HFFc6 (cell line): ENCODE measurements at places on chromosomes 16 and 17. TPM values are rescaled to one million over a fixed set of nuclear protein-coding genes. Genes with fewer than 3 reads are reported as not detected.

Gene TMC7
- total RNA-seq, result 0.35 to 1.1 TPM (median 0.56 TPM) in 3 replicates

Gene LAT
- total RNA-seq, result 4.6 and 7.0 TPM in 2 replicates

Gene ODAD4
- 0.74 and 1.4 TPM in 2 replicates for total RNA-seq

Gene HYDIN
- not detected in 3 replicates for total RNA-seq

Gene CASKIN1
- 0.09 to 0.19 TPM in 2 of 3 replicates, not detected in the other for total RNA-seq

Gene C17orf50
- not detected in 3 replicates for total RNA-seq

Gene RUNDC3A
- total RNA-seq, result not detected in 3 replicates

Gene ATP1B2
- total RNA-seq, result 0.09 TPM in 1 of 3 replicates, not detected in the others

Gene MC1R
- 1.9 to 3.2 TPM (median 2.3 TPM) in 3 replicates for total RNA-seq

GRCh38 chr17:27616414-27616813 lies 14.6 kb upstream of the LGALS9 start:
- DNase-seq, result no peak

DNA sequence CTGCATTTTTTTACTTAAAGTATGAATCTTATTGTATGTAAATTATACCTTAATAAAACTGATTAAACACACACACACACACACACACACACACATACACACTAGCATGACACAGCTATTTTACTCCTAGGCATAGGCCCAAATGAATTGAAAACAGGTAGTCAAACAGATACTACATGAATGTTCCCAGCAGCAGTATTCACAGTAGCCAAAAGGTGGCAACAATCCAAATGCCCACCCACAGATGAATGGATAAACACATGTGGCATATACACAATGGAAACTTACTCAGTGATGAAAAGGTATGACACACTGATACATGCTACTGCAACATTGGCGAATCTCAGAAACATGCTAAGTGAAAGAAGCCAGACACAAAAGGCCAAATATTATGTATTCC lies 223.5 kb downstream of the CYB561 start:
- no peak for DNase-seq

DNA sequence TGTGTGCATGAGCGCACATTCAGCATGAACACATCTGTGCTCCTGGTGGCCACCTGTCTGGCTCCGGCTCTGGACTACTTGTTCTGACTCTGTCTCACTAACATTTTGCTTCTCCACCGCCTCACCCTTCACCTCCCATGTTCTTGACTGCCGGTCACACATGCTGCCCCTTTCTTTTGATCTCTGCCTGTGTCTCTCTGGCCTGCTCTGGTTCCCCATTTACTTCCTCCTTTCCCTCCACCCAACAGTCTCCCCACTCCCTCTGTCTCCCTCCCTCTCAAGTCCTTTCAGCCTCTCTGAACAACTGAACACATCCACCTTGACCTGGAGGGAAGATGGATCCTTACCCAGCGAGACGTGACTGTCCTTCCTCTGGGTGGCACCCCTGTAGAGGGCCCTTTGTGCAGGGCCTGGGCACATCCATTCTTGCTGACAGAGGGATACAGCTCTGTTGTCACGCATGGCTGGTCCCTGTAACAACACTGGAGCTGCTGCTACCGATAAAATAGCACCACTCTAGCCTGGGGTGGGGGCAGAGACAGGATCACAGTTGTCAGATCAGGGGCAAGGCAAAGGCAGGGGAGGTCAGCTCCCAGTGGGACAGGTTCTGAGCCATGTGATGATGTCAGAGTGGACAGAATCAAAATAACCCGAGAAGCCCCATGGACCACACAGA lies 11.0 kb downstream of the ZSCAN32 start:
- DNase-seq, result no peak

GRCh38 chr17:49783071-49783715 lies 5.3 kb upstream of the KAT7 start:
- DNase-seq, result no peak

DNA sequence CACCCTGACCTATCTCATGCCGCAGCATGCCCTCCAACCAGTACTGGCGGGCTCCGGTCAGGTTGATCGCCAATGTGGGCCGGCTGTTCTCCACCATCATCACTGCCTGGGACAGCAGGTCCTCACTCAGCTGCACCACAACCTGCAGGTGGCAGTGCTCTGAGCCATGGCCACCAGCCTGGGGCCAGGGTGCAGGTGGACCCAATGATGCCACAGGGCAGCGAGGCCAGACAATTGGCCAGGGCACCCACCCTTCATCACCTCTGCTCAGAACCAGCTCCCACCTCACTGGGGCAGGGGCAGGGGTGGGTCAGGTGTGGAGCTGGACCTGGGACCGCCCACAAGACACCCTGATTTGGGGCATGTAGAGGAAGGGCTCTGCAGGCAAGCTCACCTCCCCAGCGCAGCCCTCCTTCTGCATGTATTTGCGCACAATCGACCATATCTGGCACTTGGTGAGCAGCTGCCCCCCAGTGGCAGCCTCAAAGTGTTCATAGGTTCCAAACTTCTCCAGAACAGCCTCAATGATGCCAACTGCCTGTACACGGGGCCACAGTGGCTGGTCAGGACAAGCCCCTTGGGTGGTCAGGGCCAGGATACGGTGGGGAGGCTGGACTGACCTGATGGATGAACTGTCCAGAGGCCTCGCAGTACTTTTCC lies 4.2 kb downstream of the MATCAP1 start:
- DNase-seq, result no peak

DNA sequence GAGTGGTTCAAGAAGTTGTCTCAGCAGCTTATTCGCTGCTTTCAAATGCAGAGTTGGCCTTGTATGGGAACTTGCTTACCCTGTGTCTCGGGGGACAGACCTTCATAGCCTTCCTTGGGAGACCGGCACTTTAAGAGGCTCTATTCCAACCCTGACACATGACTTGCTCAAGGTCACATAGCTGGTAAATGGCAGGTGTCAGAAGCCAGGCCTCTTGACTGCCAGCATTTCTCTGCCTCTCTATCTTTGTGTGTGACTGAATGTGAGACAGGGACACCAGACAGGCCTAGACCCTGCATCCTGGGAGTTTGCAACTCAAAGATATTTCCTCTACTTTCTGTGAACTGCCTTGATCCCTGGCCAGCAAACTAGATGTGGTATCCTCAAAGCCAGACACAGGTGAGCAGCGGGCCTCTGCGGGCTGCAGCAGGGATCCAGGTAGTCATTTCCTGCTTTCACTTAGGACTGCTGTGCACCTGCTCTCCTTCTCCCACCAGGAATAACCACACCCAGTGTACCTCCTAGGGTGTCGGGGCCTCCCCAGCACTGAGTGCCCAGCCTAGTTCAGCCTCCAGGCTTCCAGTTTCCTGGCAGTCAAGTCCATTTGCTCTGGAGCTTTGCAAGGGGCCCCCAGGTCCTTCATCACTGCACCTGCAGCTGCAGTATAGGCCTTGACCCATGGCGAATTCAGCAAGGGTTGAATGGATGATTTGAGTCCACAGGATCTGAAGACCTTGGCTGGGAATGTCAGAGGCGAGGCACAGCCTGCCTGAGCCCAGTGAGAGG lies 116.6 kb upstream of the TNRC6C start:
- no peak for DNase-seq

- DNase-seq, result no peak
Measured at GRCh38 chr17:67401598-67402504, 24.8 kb downstream of the PITPNC1 start.
